Endodermal cell (in vitro differentiated cells): ENCODE measurements at places on chromosomes 13 and 19. TPM values are rescaled to one million over a fixed set of nuclear protein-coding genes. Genes with fewer than 3 reads are reported as not detected.

LAIR1 gene
- 0.07 TPM in 1 of 3 replicates, not detected in the others for total RNA-seq

DNA sequence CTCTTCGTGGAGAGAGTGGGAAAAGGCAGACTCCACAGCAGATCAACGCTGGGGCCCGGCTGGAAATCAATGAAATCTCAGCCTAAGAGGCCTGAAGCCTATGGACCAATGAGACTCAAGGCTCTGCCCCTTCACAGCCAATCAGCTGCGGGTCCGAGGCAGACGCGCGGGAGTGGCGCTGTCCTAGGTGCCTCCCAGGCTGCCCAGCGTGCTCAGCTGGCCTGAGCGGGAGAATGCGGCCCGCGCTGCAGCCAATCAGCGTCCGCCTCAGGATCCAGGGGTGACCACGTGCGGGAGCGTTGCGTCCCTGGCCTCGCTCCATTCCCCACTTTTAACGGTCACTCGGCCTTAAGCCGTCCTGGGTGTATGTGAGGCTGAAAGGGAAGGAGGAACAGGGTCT lies at the start of gene ZBTB32:
TSS of gene ZBTB32 (plus strand) at position 341 of the 400 bp plus-strand sequence. CDS start 10,069 bp downstream, outside the sequence.
- peak; percentile 91 for DNase-seq

DNA sequence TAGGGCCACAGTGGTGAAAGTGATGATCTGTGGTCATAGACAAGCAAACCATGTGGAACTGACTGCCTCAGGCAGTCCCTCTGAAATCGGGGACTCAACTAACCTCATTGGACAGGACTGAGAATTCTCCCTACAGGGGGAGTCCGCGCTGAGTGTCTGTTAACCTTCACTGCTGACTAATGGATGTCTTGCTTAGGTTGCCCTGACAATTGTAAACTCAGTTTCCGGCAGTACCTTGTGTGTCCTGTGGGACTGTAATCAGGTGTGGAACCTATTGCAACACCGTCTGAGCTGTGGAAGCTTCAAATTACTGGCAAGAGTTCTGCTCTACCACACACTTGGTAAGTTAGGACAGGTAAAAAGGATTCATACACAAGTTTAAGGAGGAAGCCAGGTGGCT lies 21.8 kb downstream of the ZNF77 start:
- DNase-seq = peak; percentile 54

GRCh38 chr13:66840621-66841020 lies 389.5 kb downstream of the PCDH9 start:
- DNase-seq = no peak

DNA sequence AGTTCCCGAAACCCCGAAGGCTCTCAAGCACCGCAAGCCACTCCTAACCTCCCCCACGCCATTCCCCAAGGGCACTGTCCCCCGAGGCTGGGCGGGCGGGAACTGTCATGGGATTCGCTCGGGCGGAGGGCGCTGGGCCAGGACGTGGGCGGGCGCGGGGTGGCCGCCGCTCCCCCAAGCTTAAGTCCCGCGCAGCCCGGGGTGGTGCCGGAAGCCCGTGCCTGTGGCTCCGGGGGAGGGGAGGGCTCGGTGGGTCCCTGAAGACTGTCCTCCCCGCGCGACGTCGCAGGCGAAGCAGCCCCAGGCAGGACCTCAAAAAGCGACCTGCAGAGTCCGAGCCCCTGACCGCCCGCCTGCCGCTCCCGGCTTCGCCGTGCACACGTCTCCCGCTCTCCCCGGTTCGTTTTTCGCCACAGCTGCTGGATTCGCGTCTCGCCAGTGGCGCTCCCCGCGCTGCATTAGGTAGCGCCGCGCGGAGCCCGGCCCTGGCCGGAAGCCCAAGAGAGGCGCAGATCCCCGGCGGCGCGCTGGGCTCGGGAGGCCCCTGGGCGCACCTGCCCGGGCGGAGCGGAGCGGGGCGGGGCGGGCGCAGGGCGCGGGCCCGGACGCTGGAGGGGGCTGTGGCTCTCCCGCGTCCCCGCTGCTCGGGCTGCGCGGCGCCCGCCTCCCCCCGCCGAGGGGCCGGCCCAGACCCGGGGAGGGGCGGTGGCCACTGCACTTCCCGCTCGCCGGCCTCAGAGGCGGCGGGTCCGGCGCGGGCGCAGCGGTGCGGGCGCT lies at the start of gene FARP1:
TSS of gene FARP1 (plus strand) at position 715 of the 777 bp plus-strand sequence. CDS start 70,149 bp downstream, outside the sequence.
- DNase-seq = peak; percentile 89
